CD4-positive, alpha-beta T cell treated with Interleukin-15 for 4 hours (primary cell): ENCODE measurements at places on chromosomes 3 and 15.

DNA sequence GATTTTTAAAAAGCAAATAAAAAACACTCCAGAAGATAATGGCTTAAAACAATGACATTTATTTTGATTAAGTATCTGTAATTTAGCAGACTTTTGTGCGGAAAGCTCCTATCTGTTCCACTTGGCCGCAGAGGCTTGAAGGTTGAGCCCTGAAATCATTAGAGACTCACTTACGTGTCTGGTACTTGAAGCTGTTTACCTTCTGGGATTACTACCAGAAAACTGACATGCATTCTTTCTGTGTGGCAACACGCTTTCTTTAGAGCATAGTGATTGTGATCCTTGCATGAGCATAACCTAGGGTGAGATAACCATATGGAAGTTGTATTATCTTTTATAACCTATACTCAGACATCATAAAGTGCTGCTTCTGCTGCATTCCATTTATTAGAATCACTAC lies 298.5 kb downstream of the SI start:
- DNase-seq, result no peak

GRCh38 chr15:74136540-74136813 lies 6.1 kb downstream of the ISLR2 start:
- no peak for DNase-seq

DNA sequence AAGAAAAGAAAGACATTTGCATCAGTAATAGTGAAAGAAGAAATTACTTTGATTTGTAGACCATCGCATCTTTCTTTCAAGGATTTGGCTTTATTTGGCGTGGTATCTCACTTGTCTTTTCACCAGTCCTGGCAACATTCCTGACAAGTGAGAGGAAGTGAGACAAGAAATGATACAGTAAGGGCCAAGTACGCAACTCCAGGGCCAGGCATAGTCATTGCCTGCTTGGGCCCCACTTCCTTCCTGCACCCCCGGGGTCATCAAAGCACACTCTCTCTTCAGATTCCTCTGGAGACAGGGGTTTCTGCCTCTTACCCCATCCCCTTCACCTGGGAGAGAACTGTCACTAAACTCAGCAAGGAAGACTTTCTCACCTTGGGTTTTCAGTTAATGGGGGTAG lies 55.1 kb downstream of the CD47 start:
- DNase-seq, result no peak

- DNase-seq, result peak; percentile 81
These were observed 24.1 kb upstream of the SACM1L start for GRCh38 chr3:45665101-45665572.

DNA sequence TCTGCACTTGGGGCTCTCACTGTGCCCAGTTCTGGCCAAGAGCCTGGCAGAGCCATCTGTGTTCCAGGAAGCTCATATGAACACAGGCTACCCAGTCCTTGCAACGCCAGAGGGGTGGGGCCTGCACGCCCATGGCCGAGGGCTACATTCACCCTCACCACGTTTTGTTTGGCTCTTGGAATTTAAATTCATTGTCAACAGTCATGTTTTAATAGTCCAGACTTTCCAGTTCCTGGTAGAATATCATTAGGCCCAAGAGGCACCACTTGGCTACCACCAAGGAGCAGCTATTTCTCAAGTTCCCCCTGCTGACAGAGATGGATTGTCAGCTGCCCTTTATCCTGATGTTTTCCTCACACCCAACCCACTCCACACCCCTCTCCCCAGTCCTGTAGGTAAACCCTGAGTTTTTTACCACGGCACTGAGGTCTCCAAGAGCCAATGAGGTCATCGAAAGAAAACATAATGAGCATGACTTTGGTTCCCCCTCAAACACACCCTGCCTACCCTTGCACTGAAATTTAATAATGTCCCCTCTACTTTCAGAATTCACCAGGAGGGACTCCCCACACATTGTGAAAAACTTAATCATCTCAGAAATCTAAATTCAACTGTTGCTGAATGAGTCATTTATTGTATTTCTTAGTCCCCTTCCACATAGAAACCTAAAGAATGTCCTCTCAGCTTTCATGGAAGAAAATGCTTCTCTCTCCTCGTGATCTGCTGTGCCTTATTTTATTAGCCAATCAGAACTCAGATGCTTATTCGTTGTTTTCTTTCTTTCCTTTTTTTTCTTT lies 125.1 kb downstream of the SHQ1 start:
- DNase-seq, result no peak

- no peak for DNase-seq
These were observed 17.4 kb downstream of the THBS1 start for GRCh38 chr15:39598186-39598850.

GRCh38 chr3:10348404-10348721 lies 27.5 kb upstream of the SEC13 start:
- no peak for DNase-seq
